NCI-H1694 treated with DMSO at 0.1 percent for 48 hours (cell line): ENCODE measurements at places on chromosomes 11 and 22.
A peak's percentile ranks its signal among the peaks of the same experiment; 100 is the strongest.

GRCh38 chr22:22487869-22488597, 20.5 kb downstream of the ZNF280B start:
- DNase-seq: peak; percentile 14

- no peak for DNase-seq
Observed at GRCh38 chr22:30574997-30575671, 669 bp upstream of the GAL3ST1 start.

- DNase-seq: no peak
Observed at GRCh38 chr11:37500425-37500824, 902.4 kb upstream of the RAG2 start.

DNA sequence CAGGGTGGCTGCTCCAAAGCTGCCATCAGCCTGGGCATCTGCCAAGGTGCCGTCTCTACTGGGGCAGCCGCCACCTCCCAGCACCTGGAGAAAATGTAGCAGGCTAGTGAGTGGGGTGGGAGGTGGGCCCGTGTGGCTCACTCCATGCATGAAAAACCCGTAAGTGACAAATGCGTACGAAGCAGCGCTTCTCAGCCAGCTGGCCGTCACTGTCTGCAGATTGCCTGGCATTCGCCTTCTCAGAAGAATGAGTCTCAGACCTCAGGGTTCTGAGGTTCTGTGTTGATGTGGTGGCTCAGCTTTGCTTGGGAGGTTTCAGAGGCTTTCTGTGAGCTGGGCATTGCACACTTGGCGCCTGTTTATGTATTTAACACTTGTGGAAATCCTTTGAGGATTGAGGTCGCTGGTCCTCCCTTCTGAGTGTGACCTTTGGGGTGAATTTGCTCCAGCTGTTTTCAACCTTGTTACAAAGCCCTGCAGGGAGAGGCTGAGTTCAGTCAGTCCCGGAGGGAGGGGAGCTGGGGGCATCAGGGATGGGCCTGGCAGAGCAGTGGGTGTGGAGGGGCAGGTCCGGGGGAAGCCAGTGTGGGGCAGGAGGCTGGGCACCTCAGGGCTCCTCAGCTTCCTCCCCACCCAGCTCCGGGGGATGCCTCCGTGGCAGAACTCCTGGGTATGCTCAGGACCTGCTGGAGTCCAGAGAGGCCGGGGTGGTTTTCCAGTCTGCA, 977.0 kb downstream of the TBC1D22A start:
- no peak for DNase-seq

GRCh38 chr11:108511851-108512474, 13.8 kb upstream of the POGLUT3 start:
- DNase-seq: no peak

DNA sequence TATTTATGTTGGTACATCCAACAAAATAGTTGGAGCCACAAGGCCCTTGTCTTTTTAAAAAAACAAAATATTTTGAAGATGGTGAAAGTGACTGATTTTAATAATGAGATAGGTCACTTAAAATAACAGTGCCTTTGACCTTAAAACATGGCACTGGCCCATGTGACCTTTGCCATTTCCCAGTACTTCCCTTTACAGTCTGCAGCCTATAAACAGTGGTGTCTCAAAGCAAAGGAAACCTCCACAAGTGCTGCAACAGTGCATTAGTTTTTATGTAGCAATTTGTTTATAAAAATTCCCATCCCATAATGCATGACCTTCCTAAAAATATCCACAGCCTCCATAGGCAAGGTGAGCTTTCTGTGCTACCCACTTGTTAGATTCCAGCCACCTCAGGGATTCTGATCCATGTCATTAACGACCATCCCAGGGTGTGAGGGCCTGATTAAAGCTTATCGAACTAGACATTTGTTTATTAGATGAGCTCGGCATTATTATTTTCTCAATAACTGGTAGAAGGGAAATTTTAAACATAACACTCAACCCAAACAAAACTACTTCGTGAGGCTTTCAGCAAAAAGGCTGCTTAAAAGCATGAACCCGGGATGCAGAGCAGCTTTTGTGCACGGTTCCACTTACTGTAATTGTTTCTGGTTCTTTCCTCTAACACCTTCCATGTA, 28.0 kb upstream of the CRKL start:
- no peak for DNase-seq

DNA sequence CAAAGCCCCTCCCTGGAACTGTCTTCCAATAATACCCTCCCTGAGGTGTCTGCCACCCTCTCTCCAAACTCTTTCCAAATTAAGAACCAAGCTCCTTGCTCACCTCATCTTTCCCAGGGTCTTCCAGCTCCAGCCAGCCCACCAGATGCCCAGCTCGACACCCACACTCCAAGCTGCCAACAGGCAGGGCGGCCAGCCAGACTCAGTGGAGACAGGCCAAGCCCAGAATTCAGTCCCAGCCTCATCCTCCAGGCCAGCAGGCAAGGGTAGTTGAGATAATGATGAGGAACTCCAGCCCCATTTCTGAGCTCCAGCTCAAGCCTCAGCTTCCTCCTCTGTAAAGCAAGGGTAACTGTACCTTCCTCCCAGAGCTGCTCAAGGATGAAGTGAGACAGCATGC, 132.9 kb downstream of the CHST1 start:
- no peak for DNase-seq

- no peak for DNase-seq
Observed at GRCh38 chr11:20099527-20099926, 60.7 kb downstream of the DBX1 start.

- peak; percentile 60 for DNase-seq
Observed at GRCh38 chr11:36300650-36301049, 4.6 kb downstream of the PRR5L start.

DNA sequence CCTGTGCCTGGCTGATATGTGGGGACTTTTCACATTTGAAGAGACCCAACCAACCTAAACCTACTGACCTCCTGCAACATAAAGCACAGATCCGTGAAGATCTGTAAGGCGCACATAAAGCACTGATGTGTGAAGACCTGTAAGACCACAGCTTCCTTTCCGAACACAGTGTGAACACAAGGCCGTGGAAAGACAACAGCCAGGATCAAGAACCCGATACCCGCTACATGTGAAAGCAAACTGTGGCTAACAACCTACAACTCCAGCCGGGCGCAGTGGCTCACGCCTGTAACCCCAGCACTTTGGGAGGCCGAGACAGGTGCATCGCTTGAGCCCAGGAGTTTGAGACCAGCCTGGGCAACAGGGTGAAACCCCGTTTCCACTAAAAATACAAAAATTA, 17.6 kb upstream of the PPFIA1 start:
- no peak for DNase-seq

DNA sequence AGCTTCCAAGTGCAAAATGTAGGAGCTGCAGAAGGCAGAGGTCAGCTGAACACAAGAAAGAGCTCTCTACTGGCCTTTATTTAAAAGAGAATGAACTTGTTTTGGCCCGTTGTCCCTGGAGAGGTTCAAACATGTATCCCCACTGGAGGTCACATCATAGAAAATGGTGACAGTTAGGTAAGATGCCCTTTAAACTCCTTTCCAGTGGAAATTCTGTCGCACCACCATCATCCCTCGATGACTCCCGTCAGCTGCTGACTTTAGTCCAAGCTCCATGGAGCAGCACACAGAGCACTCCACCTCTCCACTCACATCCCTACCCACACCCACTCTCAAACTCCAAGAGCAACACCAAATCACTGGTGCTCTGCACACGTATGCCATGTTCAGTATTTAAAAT, 15.2 kb upstream of the P4HA3 start:
- no peak for DNase-seq

- DNase-seq: no peak
Observed at GRCh38 chr11:23263466-23263865, 403.2 kb upstream of the CCDC179 start.
